ENCODE measurements at places on chromosomes 2 and 18. TPM values are rescaled to one million over a fixed set of nuclear protein-coding genes. Genes with fewer than 3 reads are reported as not detected.

Gene SKA1
- 30.3 TPM for total RNA-seq

Gene SLC5A7
- total RNA-seq = 3.0 TPM

Gene ZSWIM2
- not detected for total RNA-seq

Gene CCBE1
- 0.33 TPM for total RNA-seq

Gene HMSD
- 10.0 TPM for total RNA-seq

Gene D2HGDH
- 17.7 TPM for total RNA-seq

Gene MLPH
- total RNA-seq = not detected

Gene ACKR3
- total RNA-seq = 24.5 TPM

Gene CTAGE1
- total RNA-seq = not detected

Gene ATG16L1
- 28.2 TPM for total RNA-seq

Gene ASB18
- total RNA-seq = not detected

Gene SERPINB11
- not detected for total RNA-seq

DNA sequence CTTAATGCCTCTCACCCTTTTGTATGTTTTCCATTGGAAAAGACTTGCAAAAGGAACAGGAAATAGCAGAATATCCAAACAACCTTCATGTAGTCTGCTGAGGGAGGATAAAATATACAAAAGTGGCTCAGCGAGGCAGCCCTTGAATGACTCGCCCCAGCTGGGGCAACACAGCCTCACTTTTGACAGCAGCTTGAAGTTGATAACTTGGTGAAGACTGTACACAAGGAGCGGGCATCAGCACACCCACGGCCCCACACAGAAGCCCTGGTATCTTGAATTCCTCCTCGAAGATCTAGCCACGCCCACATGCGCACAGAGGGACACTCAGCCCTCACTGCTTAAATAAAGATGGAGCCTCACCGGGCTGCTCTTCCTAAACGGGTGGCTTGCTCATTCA, 161.0 kb downstream of the IRS1 start:
- no peak for DNase-seq
- H3K4me3 ChIP-seq = no peak overlapping the region
- H3K27ac ChIP-seq = no peak overlapping the region

DNA sequence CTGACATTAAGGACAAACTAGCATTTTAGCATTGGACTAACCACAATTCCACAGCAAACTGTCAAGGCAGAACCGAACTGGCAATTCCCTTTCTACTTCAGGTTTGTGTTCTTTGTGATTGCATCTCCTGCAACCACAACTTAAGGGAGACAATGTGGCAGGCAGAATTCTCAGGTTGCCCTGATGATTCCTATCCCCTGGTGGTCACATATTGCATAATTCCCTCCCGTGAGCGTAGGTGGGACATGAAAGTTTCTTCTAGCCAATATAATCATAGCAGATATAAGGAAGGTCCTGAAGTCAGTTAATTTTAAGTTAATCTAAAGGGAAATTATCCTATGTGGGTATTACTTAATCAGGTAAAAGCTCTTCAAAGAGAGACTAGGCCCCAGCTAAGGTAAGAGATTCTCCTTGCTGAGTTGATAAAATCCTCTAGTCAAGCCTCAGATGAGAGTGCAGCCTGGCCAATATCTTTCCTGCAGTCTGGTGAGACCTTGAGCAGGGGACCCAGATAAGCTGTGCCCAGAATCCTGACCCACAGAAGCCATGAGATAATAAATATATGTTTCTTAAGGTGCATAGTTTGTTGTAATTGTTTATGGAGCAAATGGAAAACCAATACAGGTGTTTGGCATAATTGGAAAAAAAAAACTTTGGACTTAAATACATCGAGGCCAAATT, 45.9 kb upstream of the TNP1 start:
- no peak overlapping the region for H3K27ac ChIP-seq
- no peaks in the 10 kb centered on the region for H3K27me3 ChIP-seq
- H3K36me3 ChIP-seq = peaks cover 10% of the 10 kb centered on the region
- no peak overlapping the region for H3K4me3 ChIP-seq
- H3K4me1 ChIP-seq = peaks cover 40% of the 10 kb centered on the region

- H3K4me1 ChIP-seq = no peaks in the 10 kb centered on the region
- H3K36me3 ChIP-seq = no peaks in the 10 kb centered on the region
- no peak overlapping the region for H3K27ac ChIP-seq
- no peak overlapping the region for H3K4me3 ChIP-seq
- DNase-seq = no peak
- no peaks in the 10 kb centered on the region for H3K27me3 ChIP-seq
Measured at GRCh38 chr2:144834363-144834762, 314.4 kb upstream of the ZEB2 start.

DNA sequence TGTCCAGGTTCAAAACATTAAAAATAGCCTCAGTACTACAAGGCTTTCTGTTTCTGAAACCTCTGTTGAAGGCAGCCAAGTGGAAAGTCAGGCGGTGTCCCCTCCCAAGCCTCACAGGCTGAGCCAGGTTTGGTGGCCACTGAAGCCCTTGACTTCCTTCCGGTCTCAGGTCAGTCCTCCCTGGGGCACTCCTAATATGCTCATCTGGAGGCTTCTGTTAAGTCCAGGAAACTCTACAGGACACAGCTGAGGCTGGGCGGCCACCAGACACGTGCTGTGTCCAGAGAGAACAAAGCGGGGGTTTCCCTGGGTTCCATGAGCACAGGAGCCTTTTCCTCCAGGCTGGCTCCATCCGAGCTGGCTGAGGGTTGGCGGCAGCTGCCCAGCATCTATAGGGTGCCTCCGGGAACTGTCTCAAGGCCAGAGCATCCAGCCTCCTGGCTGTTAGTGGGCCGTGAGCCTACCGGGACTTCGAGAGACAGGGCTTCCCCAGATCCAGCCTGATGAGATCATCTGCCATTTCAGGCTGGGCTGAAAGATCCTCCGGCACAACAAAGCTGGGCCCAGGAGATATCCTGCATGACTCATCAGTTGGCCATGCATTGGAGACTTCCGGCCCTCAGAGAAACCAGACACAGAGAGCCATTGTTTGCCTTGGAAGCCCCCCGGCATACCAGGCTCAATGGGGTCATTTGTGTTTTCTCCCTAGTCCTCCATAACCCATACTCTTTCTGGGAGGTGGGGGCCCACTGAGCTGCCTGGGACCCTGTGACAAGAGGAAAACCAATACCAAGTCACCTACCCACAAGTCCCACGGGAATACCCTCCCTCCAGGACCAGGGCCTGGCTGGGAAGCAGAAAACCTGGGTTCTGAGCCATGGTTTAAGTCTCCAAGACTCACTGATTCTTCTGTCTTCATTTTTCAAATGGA, 71.7 kb downstream of the HS1BP3 start:
- peaks cover 78% of the 10 kb centered on the region for H3K4me1 ChIP-seq
- peak overlapping the region; percentile 79 for H3K27ac ChIP-seq
- DNase-seq = peak; percentile 52
- peak overlapping the region; percentile 43 for H3K4me3 ChIP-seq
- H3K27me3 ChIP-seq = no peaks in the 10 kb centered on the region
- no peaks in the 10 kb centered on the region for H3K36me3 ChIP-seq

DNA sequence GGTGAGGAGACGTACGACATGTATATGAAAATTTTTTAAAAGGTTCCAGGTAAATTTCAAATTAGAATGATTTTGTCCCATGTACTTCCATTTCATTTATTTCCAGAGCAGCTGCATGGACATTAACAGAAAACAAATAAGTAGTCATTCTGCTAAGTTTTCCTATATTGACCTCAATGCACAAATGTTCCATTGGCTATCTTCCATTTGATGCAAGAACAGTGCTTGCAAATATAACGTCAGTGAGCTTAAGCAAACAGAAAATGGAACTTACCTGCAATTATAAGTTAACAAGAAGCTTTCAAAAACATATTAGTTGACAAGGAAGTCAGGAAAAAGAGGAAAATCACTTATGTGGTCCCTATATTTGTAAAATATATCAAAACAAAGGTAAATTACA, 16.6 kb downstream of the PAIP2B start:
- H3K4me3 ChIP-seq = no peak overlapping the region
- H3K4me1 ChIP-seq = no peaks in the 10 kb centered on the region
- no peak overlapping the region for H3K27ac ChIP-seq
- no peak for DNase-seq
- no peaks in the 10 kb centered on the region for H3K36me3 ChIP-seq
- no peaks in the 10 kb centered on the region for H3K27me3 ChIP-seq

DNA sequence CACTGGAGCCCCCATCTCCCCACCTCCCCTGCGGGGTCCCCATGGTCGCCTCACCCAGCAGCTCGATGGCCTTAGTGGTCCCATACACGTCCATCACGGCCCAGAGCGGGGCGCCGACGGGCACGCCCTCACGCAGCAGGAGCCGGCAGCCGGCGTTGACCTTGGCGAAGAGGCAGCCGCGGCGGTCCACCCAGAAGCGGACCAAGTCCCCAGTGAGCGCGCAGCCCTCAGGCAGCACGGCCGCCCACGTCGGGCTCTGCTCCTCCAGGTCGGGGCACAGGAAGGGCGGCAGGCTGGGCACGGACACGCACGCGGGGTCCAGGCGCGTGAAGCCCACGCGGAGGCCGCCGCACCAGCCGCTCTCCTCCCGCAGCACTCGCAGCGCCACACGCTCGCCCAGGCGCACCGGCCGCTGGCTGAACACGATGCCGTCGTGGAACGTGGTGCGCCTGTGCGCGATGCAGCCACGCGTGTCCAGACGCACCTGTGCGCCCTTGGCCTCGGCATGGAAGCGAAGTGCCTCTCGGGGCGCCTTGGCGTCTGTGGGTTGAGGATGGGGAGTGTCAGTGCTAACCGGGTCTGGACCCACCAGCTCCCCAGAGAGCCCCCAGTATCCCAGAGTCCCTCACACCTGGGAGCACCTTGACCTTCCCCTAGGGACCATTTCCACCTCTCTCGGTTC, 4.6 kb downstream of the NEURL3 start:
- no peaks in the 10 kb centered on the region for H3K4me1 ChIP-seq
- no peak overlapping the region for H3K4me3 ChIP-seq
- no peaks in the 10 kb centered on the region for H3K36me3 ChIP-seq
- peaks cover 3% of the 10 kb centered on the region for H3K27me3 ChIP-seq

DNA sequence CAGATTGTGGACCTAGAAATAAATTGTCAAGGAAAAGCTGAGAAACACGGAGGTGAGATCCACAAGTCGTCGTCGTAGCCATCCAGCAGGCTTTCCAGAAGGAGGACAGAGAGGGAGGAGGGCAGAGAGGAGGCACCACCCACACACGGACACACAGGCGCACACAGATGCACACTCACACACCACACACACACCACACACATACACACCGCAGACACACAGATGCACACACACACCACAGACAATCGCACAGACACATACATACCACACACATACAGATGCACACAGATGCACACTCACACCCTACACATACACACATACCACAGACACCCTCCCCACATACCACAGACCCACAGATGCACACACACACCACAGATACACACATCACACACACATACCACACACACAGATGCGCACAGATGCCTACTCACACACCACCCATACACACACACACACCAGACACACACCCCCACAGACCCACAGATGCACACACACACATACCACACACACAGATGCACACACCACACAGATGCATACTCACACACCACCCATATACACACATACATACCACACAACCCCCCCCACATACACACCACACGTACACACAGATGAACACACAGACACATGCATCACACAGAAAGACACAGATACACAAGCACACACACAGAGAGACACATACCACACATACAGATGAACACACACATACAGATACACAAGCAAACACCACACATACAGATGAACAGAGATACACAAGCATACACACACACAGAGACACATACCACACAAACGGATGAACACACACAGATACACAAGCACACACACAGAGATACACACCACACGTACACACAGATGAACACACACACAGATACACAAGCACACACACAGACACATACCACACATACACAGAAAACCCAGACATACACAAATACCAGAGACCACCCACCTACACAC, 12.7 kb upstream of the BOK start:
- peaks cover 28% of the 10 kb centered on the region for H3K27me3 ChIP-seq
- no peak for DNase-seq
- H3K36me3 ChIP-seq = no peaks in the 10 kb centered on the region

GRCh38 chr2:13558368-13558767, 841.6 kb downstream of the TRIB2 start:
- H3K27ac ChIP-seq = no peak overlapping the region
- DNase-seq = no peak
- no peaks in the 10 kb centered on the region for H3K27me3 ChIP-seq
- H3K4me3 ChIP-seq = no peak overlapping the region
- no peaks in the 10 kb centered on the region for H3K4me1 ChIP-seq
- no peaks in the 10 kb centered on the region for H3K36me3 ChIP-seq

- no peaks in the 10 kb centered on the region for H3K4me1 ChIP-seq
- no peak overlapping the region for H3K4me3 ChIP-seq
- no peak for DNase-seq
- H3K27ac ChIP-seq = no peak overlapping the region
- H3K36me3 ChIP-seq = peaks cover 6% of the 10 kb centered on the region
Measured at GRCh38 chr2:199940373-199940772, 14.9 kb downstream of the TYW5 start.

DNA sequence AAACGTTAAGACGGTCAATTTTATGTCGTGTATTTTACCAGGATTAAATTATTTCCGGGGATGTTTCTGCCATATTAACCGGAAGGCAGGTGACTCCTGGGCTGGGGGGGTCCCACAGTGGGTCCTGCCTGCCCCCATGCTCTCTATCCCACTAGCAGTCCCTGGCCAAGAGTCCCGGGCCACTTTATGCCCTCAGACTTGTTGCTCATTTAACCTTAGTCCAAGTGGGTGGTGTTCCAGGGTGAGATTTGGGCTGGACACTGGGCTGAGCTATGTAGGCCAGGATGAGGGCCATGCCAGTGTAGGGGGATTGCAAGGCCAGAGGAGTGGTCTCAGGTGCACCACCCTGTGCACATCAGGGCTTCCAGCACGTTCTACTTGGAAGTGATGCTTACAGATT, 24.1 kb downstream of the TWIST2 start:
- DNase-seq = no peak
- H3K4me1 ChIP-seq = peaks cover 4% of the 10 kb centered on the region
- H3K27me3 ChIP-seq = peaks cover 2% of the 10 kb centered on the region
- H3K4me3 ChIP-seq = no peak overlapping the region
- H3K27ac ChIP-seq = no peak overlapping the region

DNA sequence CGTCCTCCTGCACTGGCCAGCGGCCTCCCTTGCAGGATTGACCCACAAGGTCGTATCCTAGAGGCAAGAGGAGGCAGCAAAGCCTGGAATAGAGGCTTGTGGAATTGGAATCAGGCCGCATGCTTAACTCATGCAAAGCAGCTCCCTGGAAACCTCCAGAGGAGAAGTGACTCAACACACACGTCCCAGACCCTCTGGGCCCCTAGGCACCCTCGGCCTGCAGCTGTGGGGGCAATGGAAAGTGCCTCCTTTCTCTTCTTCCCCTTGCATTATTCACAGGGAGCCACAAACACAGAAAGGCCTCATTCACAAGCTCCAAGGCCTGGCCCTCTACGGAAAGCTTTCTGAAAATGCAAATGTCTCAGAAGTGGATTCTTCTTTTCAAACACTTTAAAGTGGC, 19.6 kb downstream of the SPATA3 start:
- peak overlapping the region; percentile 84 for H3K27ac ChIP-seq
- H3K36me3 ChIP-seq = no peaks in the 10 kb centered on the region
- no peaks in the 10 kb centered on the region for H3K27me3 ChIP-seq
- H3K4me3 ChIP-seq = no peak overlapping the region
- DNase-seq = peak; percentile 25

Measured in neural crest cell (in vitro differentiated cells).